Testis (tissue), 5 donors: ENCODE measurements at places on chromosomes 1 and 21. TPM values are rescaled to one million over a fixed set of nuclear protein-coding genes. Genes with fewer than 3 reads are reported as not detected.

Gene INSRR
- total RNA-seq: 7.0 TPM

Gene KANK4
- total RNA-seq: 5.2 TPM

Gene UTS2
- total RNA-seq: not detected

Gene RGS8
- total RNA-seq: 3.1 TPM

Gene FCGR1A
- 8.7 TPM for total RNA-seq

Gene FYB2
- total RNA-seq: 1.9 TPM

Gene MPC2
- total RNA-seq: 185 TPM

Gene CFAP57
- 22.9 TPM for total RNA-seq

Gene BTG3
- 221 TPM for total RNA-seq

Gene PLA2G2C
- total RNA-seq: 0.31 TPM

Gene DCDC2B
- 1.7 TPM for total RNA-seq

Gene GNAT2
- 2.8 TPM for total RNA-seq

Gene GABRD
- 18.1 TPM for total RNA-seq

Gene LENEP
- not detected for total RNA-seq

Gene OR2G6
- not detected for total RNA-seq

Gene SLAMF8
- total RNA-seq: 0.47 TPM

Gene CDC42BPA
- total RNA-seq: 105 TPM

Gene DYNLT5
- total RNA-seq: not detected

Gene KPRP
- not detected for total RNA-seq

Gene PAQR6
- 10.5 TPM for total RNA-seq

Gene GUCA2A
- total RNA-seq: not detected

Gene ACP6
- 12.0 TPM for total RNA-seq

Gene SMCP
- total RNA-seq: 786 TPM

Gene FAM177B
- total RNA-seq: 2.3 TPM
